ENCODE measurements at places on chromosomes 5 and 9.
A peak's percentile ranks its signal among the peaks of the same experiment; 100 is the strongest.

- DNase-seq = no peak
Measured at GRCh38 chr5:73122875-73123810, 2.8 kb downstream of the TMEM171 start.

DNA sequence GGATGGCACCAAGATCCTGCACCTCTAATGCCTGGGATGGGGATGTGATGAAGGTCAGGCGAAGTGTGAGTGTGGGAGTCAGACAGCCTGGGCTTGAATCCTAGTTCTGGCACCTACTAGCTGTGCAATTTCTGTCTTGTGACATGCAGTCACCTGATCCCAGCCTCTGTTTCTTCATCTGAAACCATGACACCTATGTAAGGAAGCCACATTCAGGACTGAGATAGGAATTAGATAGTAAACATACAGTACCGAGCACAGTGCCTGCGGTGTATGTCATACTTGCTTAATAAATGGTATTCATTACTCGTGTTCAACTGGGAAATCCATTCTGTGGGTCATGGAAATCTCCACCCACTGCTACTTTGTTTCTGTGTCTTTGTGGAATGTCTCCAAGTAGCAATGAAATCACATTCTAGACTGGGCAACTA lies 140.6 kb upstream of the STC2 start:
- DNase-seq = no peak

GRCh38 chr9:132824151-132824550 lies 53.9 kb downstream of the AK8 start:
- no peak for DNase-seq

GRCh38 chr5:123610209-123610608 lies 98.2 kb downstream of the CSNK1G3 start:
- no peak for DNase-seq

DNA sequence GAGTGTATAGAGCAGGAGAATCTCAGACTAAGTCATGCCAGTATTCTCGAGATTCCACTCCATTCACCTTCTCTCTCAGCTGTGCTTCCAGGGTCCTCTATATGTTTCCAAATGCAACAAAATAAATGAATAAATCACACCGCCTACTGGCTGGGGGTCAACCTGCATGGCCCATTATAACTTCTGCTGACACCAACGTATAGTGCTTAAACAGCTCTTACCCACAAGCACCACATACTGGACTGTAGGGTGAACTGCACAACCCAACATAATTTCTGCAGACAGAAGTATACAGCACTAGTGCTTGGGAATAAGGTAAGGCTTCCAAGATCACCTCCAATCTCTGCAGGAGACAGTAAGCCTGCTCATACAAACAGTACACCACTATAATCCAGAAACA lies 33.1 kb upstream of the HTR4 start:
- no peak for DNase-seq

- DNase-seq = no peak
Measured at GRCh38 chr5:145887976-145888574, 15.3 kb upstream of the GRXCR2 start.

DNA sequence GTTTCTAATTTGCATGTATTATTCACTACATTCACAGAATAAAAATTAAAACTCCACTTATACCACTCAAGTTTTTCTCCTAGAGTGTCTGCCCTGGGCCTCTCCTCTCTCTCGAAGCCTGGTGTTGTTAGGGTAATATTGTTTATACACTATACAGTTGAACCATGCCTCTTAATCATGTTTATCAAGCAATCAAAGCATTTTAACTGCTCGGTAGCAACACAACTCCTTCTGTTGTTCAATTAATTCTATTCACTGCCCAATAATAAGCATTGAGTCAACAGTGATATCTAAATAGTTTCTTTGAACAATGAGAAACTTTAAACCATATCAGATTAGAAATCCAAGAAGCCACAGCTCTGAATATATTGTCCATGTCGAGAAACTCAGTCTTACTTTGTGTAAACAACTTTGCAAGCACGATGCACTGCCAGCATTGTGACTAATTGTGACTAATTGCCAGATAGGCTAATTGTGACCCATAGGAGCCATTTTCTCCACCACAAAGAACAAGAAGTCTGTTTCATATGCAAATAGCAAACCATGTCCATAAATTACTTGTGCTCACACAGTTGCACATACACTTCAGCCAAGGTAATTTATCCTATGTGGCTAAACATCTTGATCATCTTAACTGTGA lies at the start of gene DNAH5:
Gene DNAH5, minus strand, starts transcription at position 129 of the 640 bp plus-strand sequence. CDS start 250 bp downstream, outside the sequence.
- no peak for DNase-seq

DNA sequence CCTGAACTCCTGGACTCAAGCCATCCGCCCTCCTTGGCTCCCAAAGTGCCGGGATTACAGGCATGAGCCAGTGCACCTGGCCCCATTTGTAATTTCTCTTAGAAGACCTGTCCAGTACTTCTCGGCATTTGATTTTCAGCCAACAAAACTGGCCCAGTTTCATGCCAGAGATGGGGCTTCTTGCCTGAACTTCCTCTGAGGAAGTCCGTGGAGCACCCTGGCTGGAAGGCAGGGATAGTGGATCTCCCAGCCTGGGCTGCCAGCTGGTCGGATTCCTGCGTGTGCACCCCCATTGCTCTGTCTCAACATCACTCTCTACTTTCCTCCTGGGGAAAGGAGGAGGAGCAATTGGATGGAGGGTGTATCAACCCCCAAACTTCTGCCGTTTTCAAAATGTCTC lies 39.0 kb downstream of the FAM78A start:
- DNase-seq = no peak

DNA sequence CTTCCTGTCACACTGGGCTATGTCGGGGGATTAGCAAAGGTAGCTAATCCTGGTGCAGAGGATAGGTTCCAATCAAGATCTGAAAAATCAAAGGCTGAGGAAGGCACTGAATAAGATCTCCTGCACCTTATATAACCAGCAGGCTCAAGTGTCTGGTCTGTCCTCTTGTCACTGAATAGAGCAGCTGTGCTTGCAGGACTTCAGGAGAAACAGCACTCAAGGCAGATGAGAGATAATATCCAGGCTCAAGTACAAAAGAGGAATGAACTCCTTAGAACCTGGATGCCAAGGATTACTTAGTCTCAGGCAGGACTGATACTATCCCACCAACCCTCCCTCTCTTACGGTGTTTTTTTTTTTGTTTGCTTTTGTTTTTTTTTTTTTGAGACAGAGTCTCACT lies 108.8 kb upstream of the LRRTM2 start:
- no peak for DNase-seq

DNA sequence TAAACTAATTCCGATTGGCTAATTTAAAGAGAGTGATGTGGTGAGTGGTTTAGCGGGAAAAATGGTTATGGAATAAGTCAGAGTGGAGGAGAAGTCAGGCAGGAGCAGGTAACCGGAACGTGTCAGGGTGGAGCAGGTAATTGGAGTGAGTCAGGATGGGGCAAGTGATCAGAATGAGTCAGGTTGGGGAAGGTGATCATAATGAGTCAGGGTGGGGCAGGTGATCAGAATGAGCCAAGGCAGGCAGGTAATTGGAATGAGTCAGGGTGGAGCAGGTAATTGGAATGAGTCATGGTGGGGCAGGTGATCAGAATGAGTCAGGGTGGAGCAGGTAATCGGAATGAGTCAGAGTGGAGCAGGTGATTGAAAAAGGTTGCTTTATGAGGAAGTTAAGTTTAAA lies 101.4 kb downstream of the TMEM167A start:
- no peak for DNase-seq

DNA sequence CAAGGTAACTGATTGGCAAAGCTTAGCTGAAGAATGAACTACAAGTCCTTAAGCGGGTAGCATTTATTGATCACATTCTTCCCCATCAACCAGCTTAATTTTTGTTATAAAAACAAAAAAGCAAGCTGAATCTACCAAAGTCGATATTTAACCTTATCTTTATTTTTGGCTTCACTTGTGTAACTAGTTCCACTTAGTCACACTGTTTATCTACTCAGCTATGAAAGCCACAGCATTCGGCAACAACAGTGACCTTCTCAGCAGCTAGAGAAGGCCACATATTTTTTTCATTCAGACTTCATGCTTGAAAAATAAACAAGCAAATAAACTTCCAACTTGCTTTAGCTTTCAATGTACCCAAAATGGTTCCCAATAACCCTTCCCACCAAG lies 69.4 kb downstream of the KLHL3 start:
- no peak for DNase-seq

GRCh38 chr5:127933348-127933747 lies 150.2 kb upstream of the SLC12A2 start:
- no peak for DNase-seq

- DNase-seq = no peak
Measured at GRCh38 chr5:154813736-154814135, 36.7 kb downstream of the FAXDC2 start.

DNA sequence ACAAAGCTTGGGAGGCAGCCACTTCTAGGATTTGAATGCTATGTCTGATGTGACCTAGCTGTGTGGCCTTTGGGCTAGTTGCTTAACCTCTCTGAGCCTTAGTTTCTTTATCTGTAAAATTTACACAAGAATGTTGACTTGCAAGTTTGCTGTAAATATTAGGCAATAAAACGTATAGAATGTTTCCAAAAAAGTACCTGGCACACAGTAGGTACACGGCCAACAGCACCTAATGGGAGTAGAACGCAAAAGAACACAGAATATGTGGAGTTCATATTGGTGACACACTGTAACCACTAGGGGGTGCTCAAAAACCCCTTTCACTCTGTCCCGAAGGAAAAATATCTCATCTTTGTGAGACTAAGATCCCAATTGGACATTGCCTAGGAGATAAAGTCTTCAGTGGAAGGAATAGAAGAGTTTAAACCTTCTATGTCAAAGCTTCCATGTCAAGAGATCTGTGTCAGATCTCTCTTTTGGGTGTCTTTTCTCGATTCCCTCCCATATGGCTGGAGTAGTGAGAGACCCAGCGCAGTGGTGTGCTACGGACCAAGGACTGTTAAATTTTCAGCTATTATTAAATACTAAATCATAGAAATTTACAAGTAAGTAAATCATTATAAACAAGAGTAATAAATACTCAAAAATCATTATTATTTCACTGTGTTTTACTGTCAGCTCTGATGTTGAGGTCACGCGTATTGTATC lies 145.4 kb upstream of the RAD23B start:
- DNase-seq = no peak

GRCh38 chr9:19989213-19989612 lies 200.4 kb upstream of the SLC24A2 start:
- DNase-seq = no peak

DNA sequence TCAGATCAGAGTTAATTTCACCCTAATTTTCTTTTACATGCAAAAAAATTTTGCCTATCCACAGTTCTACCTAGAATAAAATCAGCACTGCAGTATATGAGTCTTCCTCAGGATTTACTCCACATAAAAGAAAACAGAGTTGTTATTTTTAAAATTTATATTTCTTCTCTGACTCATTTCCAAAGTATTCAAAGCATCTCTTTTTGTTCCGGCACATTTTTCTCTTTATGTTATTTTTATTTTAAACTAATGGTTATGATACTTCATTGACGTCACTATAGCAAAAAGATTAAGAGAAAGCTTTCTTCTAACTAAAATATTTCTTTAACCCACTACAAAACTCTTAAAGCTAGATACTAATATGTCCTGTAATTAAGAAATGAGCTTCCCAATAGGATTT lies 590.4 kb downstream of the PRELID2 start:
- DNase-seq = no peak

- DNase-seq = no peak
Measured at GRCh38 chr5:147169901-147170300, 64.9 kb upstream of the STK32A start.

- DNase-seq = no peak
Measured at GRCh38 chr9:110040788-110041187, 167.2 kb downstream of the C9orf152 start.

DNA sequence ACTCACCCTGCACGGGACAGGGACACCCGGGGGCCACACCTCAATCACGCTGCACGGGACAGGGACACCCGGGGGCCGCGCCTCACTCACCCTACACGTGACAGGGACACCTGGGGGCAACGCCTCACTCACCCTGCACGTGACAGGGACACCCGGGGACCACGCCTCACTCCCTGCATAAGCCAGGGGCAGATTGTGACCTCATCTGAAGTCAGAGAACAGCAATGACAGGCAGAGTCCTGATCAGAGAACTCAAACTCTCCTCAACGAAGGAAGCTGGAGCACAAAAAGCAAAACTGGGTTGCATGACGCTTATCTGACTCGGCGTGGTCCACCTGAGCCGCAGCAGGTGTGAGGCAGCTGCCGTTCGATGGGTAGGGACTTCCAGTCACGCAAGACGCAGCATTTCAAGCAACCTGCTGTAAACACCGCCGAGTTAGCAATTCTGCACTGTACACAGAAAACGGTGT lies 3.2 kb downstream of the TERT start:
- DNase-seq = peak; percentile 33

DNA sequence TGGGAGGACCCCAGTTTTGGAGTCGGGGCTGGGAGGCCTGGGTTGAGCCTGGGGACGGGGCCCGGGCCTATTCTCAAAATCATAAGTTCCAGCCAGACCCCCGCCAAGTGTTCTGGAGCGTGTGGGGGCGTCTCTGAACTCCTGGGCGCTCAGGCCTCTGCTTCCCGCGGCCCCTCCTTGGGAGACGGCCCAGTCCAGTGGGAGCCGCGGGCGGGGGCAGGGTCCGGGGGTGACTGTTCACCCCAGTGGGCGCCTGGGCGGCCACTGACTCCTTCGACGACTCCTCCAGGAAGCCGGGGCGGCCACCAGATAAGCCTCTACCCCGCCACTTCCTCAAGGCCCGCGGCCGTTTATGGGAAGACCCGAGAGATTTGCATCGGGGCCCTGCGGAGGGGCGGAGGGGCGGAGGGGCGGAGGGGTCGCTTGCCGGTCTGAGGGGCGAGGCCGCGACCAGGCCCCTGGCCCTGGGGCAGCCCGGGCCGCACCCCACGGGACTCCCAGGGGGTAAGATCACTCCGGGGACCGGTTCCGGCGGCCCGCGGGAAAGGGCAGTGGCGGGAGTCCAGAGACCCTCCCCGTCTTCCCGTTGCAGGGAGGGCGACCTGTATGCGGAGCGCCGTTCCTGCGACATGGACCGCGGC lies 655 bp downstream of the TOR4A start:
- DNase-seq = peak; percentile 72

GRCh38 chr9:68541568-68541967 lies 885 bp upstream of the TMEM252 start:
- DNase-seq = no peak

Data from coronary artery (tissue), 2 donors.